Pons (tissue), 1 donor: ENCODE measurements at places on chromosomes 13 and 19.

GRCh38 chr19:55353803-55354697, 469 bp downstream of the COX6B2 start:
- DNase-seq: no peak

- DNase-seq: no peak
Measured at GRCh38 chr13:51807041-51807440, 3.1 kb upstream of the DHRS12 start.

DNA sequence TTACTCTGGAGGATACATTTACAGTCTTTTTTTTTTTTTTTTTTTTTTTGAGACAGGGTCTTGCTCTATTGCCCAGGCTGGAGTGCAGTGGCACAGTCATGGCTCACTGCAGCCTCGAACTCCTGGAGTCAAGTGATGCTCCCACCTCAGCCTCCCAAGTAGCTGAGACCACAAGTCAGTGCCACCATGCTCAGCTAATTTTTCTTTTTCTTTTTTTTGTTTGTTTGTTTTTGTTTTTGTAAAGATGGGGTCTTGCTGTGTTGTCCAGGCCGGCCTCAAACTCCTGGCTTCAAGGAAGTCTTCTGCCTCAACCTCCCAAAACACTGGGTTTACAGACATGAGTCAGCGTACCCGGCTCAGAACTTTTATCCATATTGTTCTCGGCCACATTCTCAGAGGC, 64.5 kb downstream of the INSR start:
- no peak for DNase-seq

DNA sequence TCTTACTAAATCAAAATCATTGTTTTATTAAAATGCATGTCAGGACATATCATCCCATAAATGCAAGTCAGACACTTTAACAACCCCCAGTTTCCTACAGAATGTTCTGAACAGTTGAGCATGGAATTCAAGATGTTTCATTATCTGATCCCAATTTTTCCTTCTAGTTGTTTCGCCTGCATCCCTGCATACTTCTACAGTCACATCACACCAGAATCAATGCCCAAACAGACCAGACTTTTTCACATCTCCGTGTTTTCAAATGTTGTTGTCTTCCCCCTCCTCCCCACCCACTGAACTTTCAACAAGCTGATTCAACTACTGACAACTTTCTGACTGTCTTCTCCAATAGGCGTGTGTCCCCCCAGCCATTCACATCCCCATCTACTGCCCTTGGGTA, 48.6 kb downstream of the LHFPL6 start:
- no peak for DNase-seq

DNA sequence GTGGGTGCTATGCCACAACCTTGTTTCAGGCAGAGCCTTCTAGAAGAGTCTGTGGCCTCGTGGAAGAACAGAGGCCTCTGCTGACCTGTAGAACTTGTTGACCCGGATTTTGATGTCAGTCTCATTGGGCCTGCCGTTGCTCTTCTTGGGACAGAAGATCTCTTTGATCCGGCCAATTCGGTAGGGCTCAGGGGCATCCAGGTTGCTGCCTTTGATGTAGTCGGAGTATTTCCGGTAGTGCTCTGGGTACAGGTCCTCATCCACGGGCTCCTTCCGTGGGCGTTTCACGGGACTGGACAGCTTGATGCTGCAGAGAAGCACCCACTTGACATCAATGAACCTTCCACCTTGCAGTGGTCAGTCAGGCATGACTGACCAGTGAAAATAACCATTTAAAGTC, 24.0 kb upstream of the EIF3G start:
- no peak for DNase-seq

DNA sequence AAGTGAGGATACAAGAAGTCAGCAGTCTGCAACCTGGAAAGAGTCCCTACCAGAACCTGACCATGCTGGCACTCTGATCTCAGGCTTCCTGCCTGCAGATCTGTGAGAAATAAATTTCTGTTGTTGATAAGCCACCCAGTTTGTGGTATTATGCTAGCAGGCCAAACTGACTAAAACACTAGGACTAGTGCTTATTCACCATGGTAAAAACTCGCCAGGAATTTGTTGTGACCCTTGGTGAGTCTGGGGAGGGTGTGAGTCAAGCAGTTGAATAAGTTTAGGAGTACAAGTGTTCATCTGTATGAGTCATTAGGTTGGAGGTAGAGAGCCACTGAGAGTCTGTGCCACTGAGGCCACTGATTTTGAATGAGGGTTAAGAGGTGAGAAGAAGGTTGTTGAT, 3.6 kb downstream of the ZIK1 start:
- no peak for DNase-seq

DNA sequence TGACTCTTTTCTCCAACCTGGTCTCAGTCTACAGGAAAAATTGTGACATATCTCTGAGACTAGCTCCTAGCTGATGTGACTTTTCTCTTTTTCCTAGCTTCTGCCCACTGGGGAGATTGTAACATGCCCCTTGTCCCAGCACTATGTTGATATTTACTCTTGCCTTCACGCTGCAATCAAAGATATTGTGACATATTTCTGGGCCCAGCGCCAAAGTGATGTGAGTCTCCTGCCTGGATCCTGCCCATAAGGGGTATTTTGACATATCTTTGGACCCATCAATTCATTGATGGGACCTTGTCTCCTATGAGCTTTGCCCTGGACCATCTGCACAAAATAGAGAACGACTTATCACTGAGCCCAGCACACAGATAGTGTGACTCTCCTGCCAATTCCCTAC, 41.1 kb downstream of the ZNF729 start:
- DNase-seq: no peak

DNA sequence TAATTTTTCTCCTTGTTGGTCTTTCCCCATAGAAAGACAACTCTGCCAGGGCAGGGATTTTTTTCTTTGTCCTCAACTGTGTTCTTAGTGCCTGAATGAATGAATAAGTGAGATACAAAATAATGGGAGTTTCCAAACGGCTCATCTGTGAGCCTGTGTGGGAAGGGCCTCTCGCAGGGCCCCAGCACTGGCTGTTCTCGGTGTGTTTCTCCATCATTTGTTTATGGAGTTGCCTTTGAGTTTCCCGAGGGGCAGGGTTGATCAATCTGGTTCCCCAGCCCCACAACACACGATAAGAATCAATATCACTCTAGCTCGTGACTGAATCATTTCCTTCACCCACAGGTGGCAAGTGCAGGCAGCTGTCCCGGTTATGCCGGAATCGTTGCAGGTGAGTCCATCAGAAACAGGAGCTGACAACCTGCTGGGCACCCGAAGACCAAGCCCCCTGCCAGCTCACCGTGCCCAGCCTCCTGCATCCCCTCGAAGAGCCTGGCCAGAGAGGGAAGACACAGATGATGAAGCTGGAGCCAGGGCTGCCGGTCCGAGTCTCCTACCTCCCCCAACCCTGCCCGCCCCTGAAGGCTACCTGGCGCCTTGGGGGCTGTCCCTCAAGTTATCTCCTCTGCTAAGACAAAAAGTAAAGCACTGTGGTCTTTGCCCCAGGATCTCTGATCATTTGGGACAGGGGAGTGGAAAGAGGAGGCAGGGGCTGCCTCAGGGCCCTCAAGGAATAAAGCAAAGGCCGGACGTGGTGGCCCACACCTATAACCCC, 14.9 kb downstream of the FXYD5 start:
- DNase-seq: no peak

DNA sequence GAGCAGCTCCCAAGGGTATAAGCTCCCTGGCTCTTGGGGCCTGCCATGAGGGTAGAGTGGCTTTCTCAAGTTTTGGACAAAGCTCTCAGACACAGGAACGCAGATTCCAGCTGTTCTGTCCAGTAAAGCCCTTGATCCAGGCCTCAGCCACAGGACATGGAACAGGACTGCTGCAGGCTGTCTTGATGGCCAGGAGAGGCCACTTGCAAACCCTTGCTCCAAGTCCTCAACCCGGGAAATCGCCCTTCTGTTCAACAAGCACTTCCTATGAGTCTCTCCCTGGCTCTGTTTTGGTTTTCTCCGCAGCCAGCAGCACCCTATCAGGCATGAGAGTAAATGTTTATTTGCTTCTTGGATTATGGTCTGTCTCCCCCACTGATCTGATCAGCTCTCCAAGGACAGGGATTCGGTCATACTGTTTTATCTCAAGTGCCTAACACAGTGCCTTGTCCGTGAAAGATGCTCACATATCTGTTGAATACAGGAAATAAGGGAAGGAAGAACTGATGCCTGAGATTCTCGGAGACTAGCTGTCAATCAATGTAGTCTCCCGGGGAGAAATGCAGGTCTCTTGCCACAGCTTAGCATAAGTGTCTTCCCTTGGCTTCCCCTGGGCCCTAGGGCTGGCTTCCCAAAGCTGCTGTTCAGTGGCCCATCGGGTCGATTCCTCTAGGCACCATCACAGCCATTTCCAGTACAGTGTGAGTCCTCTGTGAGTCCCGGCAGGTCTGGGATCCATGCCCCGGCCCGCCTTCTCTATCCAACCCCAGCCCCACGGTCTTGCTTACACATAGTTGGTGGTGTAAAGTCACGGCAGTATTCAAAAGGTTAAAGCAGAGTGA, 90.8 kb downstream of the TSHZ3 start:
- no peak for DNase-seq

DNA sequence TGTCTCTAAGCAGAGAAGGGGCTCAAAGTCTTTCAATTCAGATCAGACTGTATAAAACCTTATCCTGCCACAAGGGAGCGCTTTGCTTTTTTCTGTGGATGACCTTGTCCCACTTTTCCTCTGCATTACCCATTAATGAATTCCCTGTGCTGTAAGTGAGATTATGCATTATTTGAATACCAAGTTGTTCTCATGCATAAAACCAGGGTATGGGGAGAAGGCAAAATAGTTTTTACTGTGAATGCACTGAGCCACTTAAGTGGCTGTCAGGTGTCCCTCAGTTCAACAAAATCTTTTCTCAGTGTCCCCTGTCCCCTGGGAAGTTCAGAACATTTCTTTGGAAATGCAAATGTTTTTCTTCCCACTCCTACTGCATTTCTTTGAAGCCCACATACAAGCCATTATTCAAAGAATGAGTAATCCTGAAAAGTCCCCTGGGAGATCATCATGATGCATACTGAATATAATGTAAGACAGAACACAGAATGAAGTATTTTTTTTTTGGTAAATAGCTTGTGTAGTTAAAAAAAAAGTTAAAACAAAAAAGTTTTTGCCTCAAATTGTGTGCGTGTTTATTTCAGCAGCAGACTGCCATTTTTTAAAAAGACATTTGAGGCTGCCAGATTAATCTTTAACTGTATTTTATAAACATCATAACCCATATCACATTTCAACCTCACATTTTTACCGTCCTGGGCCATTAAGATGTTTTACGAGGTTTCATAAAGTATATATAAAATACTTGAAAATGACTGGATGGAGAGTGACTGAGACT, 506.7 kb upstream of the PCDH9 start:
- DNase-seq: peak; percentile 25

DNA sequence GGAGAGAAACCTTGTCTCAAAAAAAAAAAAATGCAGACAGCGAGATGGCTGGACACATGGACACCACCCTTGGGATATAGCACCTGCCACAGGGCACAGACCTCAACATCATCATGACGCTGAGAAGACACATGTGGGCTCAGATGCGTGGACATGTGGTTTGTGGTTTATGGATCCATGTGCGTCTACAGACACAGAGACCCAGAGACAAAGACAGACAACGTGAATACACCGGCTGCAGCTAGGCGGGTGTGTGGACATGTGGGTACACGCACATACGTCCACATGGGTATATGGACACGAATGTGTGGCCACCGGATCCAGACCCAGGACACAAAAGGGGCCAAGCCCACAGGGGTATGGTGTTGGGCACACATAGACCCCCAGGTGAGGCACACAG, 1.3 kb downstream of the TNFSF14 start:
- DNase-seq: no peak

DNA sequence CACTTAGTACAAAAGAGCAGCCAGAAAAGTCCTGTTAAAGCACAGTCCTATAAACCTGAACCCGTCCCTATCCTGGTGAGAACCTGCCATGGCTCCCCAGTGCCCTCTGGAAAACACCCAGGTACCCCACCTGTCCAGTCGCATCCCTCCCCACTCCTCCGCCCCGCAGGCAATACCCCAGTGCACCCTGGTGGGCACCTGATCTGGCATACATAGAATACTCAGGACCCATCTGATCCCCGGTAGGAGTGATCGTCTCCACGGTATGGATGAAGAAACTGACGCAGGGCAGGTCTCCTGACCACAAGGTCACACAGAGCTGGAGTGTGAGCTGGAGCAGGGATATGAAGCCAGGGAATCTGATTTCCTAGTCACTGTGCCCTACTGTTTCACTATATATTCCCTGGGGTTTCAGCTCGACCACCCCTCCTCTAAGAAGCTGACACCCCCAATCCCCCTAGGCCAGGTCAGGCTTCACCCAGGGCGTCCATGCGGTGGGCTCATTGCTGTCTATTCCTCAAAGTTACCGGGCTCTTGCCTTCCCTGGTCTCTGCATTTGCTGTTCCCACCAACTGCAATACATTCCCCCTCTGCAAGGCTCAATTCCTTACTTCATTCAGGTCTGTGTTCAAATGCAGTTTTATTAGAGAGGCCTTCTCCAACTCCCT, 12.6 kb downstream of the FBXO46 start:
- no peak for DNase-seq

DNA sequence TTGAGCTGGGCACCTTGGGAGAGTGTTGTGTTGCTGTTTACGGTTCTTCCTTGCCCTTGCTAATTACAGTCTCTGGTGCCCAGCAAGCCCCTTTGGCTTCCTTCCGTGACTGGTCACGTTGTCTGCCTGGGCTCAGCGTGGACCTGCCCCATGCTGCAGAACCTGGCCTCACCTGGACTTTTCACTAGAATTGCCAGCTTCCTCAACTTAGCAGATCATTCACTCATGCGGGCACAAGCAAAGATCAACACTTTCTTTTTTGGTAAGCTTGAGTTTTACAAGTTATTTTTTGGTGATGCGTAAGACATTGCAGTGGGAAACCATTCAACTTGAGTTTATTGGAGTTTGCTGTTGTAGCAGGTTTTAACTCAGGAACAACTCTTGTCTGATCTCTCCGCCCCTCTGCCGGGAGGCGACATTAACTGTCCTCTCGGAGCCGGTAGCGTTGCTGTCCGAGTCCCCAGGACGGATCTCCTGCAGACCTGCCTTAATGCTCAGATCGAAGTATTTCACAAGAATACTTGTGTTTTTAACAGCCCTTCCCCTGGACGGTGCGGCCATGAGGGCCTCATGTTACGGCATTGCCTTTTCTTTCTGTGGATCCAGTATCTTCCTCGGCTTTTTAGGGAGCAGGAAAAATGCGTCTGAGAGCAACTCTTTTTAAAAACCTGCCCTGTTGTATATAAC, 15.7 kb upstream of the TEX29 start:
- DNase-seq: no peak

DNA sequence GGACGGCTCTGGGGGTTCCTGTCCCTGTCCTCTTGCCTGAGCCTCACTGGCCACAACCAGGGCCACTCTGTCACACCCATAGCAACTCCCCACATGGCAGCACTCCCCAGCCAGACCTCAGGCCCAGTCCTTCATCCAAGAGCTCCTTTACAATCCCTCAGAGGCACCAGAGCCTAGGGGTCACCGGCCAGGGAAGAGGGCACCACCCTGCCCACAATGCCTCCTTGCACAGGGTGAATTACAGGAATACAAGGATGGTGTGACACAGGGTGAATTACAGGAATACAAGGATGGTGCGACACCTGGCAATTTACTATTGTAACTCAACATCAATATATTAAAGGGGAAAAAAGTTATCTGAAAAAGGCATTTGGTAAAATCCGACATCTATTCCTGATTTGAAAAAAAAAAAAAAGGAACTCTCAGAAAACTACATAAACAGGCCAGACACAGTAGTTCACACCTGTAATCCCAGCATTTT, 16.5 kb downstream of the MIER2 start:
- no peak for DNase-seq
